ENCODE measurements at places on chromosomes 1 and 21.

DNA sequence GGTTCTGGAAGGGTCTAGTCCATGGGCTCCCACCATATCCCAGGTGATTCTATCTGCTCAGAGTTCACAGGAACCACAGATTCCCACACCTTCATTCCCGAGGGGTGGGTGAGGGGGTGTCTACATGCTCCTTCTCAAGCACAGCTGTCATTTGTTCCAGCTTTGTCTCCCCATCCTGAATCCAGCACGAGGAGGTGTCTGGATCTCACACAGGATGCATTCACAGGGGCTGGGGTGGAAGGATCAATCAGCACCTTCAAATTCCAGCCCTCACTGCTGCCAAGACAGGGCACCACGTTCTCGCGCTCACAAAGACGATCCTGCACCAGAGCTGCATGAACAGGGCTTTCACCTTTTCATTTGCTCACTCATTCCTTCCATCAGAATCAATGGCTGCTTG, 52.7 kb downstream of the TCP10L start:
- no peak for DNase-seq

DNA sequence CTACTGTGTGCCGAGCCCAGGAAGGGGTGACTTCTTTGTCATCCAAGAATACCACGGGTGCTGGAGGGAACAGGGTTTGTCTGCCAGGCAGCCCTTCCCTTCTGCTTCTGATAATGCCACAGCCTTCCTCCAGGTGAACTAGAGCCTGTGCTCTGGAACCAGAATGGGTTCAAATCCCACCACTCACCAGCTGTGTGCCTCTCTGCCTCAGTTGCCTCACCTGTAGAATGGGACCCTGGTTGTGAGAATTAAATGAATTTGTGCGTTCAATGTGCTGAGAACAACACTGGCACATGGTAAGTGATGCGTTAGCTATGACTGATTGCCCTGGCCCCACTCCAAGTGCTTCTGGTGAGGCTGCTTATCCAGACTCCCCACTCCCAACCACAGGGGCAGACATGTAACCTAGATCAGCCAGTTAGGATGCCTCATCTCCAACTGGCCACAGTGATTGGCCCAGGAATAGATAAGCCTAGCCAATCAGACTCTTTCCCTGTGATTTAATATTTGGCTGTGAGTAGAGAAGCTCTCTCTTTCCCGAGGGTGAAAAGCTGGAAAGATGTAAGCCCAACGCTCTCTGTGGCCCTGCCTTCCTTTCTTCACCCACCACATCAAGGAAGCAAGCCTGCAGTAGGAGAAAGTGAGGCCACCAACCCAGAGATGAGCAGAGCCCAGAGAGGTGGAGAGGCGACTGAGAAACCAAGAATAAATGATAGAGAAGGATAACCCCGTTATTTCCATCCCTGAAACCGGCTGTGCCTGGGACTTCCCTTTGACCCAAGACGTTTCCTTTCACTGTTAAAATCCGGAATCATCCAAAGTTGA, 20.8 kb upstream of the LAPTM5 start:
- no peak for DNase-seq

- no peak for DNase-seq
These were observed 40.9 kb upstream of the EPS8L3 start for GRCh38 chr1:109804660-109805059.

- no peak for DNase-seq
These were observed 198.2 kb downstream of the ZNF326 start for GRCh38 chr1:90193116-90193515.

All from stimulated activated naive CD8-positive, alpha-beta T cell treated with anti-CD3 and anti-CD28 coated beads, Interleukin-15, amount 100 ng/mL, for 72 hours (primary cell).